ENCODE measurements at places on chromosomes 12 and 14.

DNA sequence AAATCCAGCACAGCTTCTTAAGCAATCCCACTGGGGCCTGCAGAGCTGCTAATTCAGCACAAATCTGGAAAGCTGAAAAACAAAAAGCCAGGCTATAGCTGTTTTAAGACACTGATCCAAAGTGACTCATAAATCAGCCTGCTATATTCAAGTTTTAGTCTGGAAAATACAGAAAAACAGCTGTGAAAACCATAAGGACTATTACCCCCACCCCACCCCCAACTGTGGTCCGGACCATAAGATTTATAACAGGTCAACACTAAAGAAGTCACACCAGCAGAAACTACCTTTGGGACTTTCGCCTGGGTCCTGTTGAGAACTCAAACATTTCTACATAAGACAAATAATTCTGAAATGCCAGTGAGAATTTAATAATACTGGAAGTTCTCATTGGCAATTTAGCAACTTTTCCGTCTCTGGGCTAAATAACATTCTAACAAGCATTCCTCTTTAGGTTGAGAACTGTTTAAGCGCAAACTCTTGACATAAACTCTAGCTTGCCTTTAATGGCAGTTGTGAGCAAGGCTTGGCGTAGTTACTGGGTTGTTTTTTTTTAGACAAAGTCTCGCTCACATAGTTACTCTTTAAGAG, 3.3 kb downstream of the LRIG3 start:
- H3K27ac ChIP-seq: no peak overlapping the region
- peaks cover 35% of the 10 kb centered on the region for H3K27me3 ChIP-seq
- ATAC-seq: no peak
- no peak overlapping the region for H3K4me3 ChIP-seq

- H3K27me3 ChIP-seq: peaks cover 52% of the 10 kb centered on the region
- ATAC-seq: no peak
- no peaks in the 10 kb centered on the region for H3K36me3 ChIP-seq
- peaks cover 5% of the 10 kb centered on the region for H3K4me1 ChIP-seq
Measured at GRCh38 chr12:13961971-13962370, 19.4 kb downstream of the GRIN2B start.

GRCh38 chr12:52662093-52662917, 10.3 kb upstream of the KRT2 start:
- H3K4me1 ChIP-seq: no peaks in the 10 kb centered on the region
- H3K27me3 ChIP-seq: peaks cover 43% of the 10 kb centered on the region
- H3K27ac ChIP-seq: no peak overlapping the region
- no peak for ATAC-seq
- no peaks in the 10 kb centered on the region for H3K36me3 ChIP-seq

DNA sequence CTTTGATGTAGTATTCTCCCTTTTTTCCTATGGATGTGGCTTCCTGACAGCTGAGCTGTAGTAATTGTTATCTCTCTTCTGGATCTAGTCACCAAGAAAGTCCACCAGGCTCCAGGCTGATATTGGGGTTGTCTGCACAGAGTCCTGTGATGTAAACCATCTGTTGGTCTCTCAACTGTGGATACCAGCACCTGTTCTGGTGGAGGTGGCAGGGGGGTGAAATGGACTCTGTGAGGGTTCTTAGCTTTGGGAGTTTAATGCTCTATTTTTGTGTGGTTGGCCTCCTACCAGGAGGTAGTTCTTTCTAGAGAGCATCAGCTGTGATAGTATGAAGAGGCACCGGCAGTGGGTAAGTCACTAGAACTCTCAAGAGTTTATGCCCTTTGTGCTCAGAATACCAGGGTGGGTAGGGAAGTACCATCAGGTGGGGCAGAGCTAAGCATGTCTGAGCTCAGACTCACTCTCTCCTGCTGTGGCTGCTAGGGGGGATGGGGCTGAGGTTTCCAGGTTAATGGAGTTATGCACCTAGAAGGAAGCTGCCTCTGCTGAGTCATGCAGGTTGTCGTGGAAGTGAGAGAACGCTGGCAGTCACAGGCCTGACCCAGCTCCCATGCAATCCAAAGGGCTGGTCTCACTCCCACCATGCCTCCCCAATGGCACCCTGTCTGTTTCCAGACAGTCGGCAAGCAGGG, 3.0 kb upstream of the TAS2R14 start:
- H3K4me1 ChIP-seq: peaks cover 6% of the 10 kb centered on the region
- peak; percentile 47 for ATAC-seq
- peaks cover 5% of the 10 kb centered on the region for H3K36me3 ChIP-seq
- H3K4me3 ChIP-seq: no peak overlapping the region
- H3K27ac ChIP-seq: no peak overlapping the region
- H3K27me3 ChIP-seq: no peaks in the 10 kb centered on the region

GRCh38 chr12:127273626-127274025, 993.3 kb upstream of the TMEM132C start:
- no peak overlapping the region for H3K27ac ChIP-seq
- no peak for ATAC-seq
- H3K36me3 ChIP-seq: no peaks in the 10 kb centered on the region
- no peak overlapping the region for H3K4me3 ChIP-seq

DNA sequence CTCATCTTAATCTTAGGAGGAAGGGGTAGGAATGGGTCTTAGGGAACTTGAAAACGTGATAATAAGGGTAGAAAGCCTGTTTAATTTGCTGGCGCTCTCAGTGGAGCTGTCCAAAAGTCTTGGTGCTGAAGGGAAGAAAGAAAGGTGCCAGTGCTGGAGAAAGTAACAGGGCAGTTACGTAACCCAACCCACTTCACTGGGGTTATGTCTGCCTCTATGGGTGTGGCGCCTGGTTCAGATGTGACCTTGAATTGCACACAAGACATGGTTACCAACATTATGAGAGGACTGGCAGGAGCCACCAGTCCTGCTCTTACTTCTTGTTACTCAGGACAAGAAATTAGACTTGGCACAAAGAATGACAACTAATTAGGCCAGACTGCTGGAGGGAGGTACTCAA, 18.6 kb upstream of the GPATCH2L start:
- ATAC-seq: no peak
- peaks cover 75% of the 10 kb centered on the region for H3K27me3 ChIP-seq
- no peaks in the 10 kb centered on the region for H3K36me3 ChIP-seq
- H3K27ac ChIP-seq: no peak overlapping the region
- H3K4me1 ChIP-seq: peaks cover 3% of the 10 kb centered on the region

GRCh38 chr12:27861428-27862167, 81.6 kb upstream of the MANSC4 start:
- H3K4me1 ChIP-seq: no peaks in the 10 kb centered on the region
- H3K4me3 ChIP-seq: no peak overlapping the region
- peak; percentile 76 for ATAC-seq
- H3K27me3 ChIP-seq: peaks cover 10% of the 10 kb centered on the region
- H3K36me3 ChIP-seq: no peaks in the 10 kb centered on the region
- H3K27ac ChIP-seq: no peak overlapping the region

- ATAC-seq: no peak
- H3K27me3 ChIP-seq: no peaks in the 10 kb centered on the region
- H3K4me1 ChIP-seq: peaks cover 6% of the 10 kb centered on the region
- no peak overlapping the region for H3K27ac ChIP-seq
Measured at GRCh38 chr12:41514021-41514777, 326.1 kb downstream of the PDZRN4 start.

DNA sequence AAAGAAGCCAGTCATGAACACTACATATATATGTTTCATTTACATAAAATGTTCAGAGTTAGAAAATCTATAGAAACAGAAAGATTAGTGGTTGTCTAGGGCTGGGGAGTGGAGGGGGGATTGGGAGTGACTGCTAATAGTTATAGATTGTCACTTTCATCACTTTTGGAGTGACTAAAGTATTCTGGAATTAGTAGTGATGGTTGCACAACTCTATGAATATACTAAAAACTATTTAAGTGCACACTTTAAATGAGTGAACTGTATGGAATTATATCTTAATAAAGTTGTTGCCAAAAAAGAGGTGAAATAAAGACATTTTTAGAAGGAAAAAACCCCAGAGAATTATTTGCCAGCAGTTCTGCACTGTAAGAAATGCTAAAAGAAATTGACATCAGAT, 9.5 kb downstream of the CATSPERB start:
- H3K4me1 ChIP-seq: no peaks in the 10 kb centered on the region
- no peak overlapping the region for H3K27ac ChIP-seq
- H3K4me3 ChIP-seq: no peak overlapping the region
- H3K27me3 ChIP-seq: no peaks in the 10 kb centered on the region
- no peak for ATAC-seq

Data from stimulated activated memory B cell treated with anti-CD40 and anti-IgM and Interleukin-4, amounts not matched to agents 10 μg/mL and 1 μg/mL and 100 μg/mL, for 72 hours (primary cell).